ENCODE measurements at places on chromosomes 4 and X. TPM values are rescaled to one million over a fixed set of nuclear protein-coding genes. Genes with fewer than 3 reads are reported as not detected.

BEX4 gene
- 84.8 TPM for polyA plus RNA-seq

DNA sequence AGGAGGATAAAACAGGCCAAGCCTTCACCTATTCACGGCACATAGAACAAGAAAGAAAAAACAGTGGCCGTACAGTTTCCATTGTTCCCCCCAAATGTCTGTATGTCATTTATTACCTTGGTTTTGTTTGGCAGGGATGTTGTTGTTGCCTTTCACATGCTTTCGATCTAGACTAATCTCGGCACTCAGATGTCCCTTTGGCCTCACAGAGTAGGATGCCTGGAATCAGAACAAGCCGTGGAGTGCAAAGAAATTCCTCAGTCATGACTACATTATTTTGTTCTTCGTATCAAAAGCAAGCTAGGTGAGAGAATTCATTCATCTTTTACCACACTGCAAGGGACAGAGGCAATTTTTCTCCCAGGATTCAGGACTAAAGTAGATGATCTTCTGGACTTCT is 106.9 kb downstream of the SMIM20 start:
- no peak for DNase-seq

DNA sequence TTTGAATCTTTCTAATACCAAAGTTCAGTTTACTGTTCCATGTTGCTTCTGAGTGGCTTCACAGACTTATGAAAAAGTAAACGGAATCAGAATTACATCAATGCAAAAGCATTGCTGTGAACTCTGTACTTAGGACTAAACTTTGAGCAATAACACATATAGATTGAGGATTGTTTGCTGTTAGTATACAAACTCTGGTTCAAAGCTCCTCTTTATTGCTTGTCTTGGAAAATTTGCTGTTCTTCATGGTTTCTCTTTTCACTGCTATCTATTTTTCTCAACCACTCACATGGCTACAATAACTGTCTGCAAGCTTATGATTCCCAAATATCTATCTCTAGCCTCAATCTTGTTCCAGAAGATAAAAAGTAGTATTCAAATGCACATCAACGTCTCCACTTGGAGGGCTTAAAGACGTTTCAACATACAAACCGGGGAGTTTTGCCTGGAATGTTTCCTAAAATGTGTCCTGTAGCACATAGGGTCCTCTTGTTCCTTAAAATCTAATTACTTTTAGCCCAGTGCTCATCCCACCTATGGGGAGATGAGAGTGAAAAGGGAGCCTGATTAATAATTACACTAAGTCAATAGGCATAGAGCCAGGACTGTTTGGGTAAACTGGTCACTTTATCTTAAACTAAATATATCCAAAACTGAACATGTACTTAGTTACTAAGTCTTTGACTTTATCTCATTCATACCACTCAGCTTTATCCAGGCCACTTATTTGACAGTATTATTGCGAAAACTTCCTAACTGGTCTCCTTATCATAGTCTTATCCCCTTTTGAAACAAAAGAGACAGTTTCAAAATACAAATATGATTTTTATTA is 3.6 kb upstream of the AFP start:
- DNase-seq = no peak

- no peak for DNase-seq
Measured at GRCh38 chrX:104137496-104137895, 19.3 kb downstream of the SLC25A53 start.

DNA sequence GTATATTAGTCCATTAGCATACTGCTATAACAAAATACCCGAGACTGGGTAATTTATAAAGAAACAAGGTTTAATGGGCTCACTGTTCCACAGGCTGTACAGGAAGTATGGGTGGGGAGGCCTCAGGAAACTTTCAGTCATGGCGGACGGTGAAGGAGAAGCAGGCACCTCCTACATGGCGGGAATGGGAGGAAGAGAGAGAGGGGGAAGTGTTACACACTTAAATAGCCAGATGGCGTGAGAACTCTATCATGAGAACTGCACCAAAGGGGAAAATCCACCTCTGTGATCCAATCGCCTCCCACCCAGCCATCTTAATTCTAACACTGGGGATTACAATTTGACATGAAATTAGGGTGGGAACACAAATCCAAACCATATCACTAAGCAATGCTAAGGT is 98.9 kb upstream of the SH3RF1 start:
- no peak for DNase-seq

- DNase-seq = no peak
Measured at GRCh38 chr4:169160825-169161224, 109.9 kb downstream of the SH3RF1 start.

DNA sequence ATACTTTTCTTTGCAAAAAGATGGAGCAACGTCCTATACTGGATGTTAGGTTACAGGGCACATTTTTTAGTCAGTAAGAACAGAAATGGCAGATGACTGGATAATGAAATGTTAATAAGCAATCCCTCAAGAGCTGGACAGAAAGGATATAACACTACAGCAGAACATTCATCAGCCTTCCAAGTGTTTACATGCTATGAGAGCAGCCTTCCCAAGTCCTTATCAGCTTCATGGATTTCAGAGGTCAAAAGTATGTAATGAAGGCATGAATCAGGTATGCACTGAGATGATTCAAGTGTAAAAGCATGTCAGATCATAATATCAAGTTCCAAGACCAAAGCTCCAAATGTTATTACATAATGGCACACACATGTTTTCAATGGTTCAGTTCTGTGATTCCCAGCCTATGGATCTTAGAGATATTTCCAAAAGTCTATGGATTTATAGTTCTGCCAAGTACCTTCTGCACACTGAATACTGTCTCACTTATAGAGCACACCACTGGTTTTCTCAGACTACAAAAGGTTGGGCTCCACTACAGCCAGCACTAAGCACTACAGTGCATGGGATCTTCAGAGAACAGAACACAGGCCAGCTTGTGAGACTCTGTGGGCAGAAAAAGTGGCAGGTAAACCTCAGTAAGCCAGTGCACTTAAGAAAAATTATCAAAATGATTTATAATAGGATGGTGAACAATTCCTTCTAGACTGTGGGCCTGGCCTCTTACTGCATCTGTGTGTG is 49.2 kb downstream of the GPC4 start:
- DNase-seq = no peak

- DNase-seq = no peak
Measured at GRCh38 chr4:138348055-138348454, 105.9 kb upstream of the SLC7A11 start.

DNA sequence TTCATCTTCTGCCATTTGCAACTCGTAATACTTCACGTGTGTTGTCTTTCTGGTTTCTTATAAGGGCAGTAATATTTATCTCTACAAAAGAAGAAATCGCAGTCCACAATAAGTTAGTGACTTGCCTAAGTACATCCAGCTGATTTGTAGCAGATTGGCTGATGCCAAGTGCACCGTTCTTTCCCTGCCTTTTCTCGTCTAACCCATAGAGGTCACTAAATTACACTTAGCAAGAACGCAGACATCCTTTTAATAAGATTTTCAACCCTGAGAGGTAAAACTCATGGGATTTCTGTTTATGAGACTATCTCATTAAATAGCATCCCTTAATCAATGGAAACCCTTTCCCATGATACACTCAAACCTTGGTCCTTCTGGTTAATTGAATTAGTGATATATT is 408.6 kb upstream of the ACTRT1 start:
- peak; percentile 8 for DNase-seq
